ENCODE measurements at places on chromosomes 13 and 19. TPM values are rescaled to one million over a fixed set of nuclear protein-coding genes. Genes with fewer than 3 reads are reported as not detected.

DNA sequence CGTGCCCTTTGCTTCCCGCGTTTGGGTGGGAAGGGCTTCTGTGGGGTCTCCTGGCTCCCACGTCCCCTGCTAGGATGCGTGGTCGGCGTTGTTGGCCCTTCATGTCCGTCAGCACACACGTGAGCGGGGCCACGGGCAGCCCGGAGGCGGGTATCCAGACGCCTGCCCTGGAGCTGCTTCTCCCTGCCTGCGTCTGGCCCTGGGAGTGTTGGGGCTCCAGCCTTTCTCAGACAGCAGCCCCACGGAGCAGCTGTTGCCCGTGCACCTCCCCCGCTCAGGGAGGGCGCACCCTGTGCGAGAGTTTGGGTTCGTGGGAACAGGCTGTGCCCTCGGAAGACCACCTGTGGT lies 14.5 kb downstream of the DAZAP1 start:
- DNase-seq = no peak

DNA sequence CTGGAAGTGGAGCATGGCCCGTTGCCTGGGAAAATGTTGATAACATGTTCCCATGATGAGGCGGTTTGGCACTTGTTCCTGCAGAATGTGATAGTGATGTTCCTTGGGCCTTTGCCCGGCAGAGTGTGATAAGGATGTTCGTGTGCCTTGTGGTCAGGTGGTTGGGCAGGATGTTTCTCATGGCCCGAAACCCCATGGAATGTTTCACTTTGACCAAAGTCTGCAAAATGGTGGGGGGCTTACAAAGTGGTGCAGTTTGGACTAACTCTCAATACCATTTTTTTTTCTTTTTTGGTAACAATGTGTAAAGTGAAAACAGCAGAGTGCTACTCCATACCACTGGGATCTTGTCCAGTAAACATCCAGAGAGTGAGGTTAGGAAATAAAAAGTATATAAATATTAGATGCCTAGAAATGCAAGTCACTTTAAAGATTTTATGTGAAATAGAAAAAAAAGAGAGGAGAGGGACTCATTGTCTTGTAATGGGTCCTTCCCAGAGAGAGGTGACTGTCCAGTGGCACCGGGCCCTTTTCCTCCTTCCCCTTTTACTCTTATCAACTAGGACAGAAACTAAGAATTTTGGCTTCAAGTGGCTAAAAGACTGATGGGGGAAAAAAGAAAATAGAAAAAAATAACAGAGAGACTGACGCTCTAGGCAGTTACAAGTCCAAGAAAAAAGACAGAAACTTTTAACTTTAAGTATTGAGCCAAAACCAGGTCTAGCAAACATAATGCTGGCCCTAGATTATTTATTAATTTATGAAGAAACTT lies 5.7 kb downstream of the FPR3 start:
- no peak for DNase-seq

DNA sequence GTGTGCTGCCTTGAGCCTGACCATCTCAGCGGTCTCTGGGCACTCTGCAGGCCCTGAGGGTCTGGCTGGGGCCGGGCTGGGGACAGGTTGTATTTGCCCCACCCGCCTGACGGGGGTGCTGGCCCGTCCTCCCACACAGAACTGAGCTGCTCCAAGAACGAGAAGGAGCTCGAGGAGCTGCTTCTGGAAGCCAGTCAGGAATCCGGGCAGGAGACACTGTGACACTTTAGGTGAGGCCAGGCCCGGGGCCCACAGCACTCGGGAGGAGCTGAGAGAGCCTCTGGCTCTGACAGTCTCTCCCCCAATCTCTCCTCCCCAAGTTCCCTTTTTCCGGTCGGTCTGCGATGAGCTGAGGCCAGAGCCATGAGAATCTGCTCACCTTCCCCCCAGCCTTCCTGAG lies 14.5 kb downstream of the NKPD1 start:
- no peak for DNase-seq

- no peak for DNase-seq
These were observed 393.8 kb downstream of the SLITRK6 start for GRCh38 chr13:85405316-85405897.

DNA sequence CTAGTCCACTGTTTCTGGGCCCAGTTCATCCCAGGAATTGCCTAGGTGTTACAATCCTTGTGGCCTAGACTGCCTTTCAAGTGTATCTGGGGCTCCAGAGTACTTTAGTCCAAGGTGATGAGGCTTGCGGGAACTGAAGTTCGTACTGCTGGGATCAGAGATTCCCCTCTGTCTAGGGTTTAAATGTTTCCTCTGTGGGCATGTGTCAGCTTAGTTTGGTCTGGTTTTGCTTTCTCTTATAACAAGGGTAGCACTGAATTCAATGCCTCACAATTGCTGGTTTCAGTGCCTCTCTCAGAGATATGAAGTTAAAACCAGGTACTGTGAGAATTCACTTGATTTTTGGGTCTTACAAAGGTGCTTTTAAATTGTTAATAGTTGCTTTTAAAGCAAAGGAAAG lies 30.8 kb downstream of the RGCC start:
- peak; percentile 38 for DNase-seq

DNA sequence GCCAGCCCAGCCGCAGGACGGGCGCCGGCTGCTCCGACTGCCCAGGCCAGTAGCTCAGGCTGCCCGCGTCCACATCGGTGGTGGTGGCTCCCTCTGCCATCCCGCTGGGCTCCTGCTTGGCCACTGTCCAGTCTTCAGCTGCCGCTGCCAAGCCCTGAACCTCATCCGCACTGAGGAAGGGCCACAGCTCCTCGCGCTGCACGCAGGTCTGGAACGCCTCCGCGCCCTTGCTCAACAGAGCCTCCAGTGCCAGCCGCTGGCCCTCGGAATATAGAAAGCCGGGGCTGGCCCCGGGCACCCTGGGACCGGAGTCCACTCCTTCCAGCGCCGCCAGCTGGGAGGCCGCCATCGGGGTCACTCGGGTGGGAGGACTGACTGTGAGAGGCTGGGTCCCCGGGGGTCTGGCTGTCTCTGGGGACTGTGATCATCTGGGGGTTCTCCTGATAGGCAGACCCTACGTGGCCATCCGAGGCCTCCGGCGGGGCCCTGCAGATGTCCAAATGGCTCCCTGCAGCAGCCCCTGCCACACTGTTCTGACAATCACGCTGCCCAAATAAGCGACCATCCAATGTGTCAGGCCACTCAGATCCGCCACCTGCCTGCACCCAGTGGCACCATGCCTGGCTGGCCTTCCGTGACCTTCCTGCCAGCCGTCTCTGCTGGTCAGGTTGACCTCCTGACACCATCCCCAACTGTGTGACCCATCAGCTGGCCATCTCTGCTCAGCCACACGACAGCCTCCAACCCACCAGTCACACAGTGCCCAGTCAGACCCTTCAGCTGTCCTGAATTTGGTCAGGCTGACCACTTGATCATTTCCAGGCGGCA lies 1.6 kb downstream of the FAM83E start:
- DNase-seq = no peak

DNA sequence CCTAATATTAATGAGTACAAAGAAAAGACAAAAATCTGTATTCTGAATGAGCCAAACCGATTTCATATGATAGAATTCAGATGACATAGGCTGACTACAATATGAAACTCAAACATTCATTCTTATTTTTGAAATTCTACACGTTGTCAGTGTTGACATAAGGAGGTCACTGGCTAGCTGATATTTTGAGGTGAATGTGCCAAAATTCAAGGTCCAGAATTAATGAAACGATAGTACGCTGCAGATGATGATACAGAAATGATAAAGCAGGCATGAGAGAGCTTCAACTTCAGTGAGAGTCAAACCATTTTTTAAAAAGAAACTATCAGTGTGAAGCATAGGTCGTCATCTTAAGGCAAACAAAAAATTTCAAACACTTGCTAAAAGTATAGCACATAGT lies 88.2 kb downstream of the FREM2 start:
- no peak for DNase-seq

DNA sequence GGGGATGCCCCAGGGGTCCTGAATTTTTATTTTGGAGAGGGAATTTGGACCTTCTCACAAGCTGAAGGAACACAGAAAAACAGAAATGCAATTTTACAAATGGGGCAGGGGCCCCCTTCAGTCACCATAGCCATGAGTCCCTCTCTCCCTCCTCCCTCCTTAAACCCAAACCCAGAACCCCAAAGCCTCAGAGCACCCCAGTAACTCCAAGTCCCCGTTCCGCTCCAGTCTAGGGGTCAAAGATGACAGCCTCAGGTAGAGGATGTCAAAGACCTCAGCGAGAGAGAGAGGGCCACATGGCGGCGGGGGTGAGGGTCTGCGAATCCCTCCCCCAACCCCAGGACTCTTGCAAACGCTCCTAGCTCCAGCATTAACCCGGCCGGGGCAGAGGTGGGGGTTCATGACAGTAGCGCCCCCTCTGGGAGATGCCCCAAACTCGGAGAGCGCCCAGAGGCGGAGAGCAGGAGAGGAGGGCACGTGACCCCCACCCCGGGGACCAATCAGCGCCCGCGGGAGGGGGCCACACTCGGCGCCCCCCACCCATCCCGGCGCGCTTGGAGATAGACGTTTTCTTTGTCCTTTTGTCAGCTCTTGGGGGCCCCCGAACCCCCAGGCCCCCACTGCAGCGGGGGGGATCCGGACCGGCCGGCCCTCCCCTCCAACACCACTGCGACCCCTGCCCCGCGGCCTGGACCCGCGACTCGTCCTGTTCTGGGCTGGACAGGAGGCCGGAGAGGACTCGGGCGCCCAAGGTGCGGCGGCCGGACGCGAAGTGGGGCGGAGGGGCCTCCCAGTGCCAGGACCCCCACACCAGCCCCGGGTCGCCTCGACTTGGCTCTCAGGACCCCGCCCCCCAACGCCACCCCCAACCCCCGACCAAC lies 20.8 kb upstream of the SEMA6B start:
- DNase-seq = no peak

GRCh38 chr19:53466726-53467484 lies 628 bp upstream of the ZNF813 start:
- no peak for DNase-seq

- DNase-seq = no peak
These were observed 387.8 kb upstream of the GPC6 start for GRCh38 chr13:92838786-92839185.

DNA sequence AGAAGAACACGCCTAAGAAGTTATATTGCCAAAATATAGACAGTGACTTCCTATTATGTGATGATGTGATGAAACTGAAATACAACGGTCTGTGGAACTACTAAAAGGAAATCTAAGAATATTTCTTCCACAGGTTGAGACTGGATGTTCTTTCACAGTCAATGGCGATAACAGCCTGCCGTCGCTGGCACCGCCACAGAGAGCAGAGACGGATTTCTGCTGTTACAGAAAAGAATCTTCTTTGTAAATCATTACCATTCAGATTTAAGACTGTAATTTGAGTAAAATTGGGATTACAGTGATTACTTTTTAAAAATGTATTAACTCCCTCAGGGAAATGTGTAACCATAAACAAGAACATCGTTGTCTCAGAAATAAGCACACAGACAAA lies 100.8 kb downstream of the TUBGCP3 start:
- no peak for DNase-seq

GRCh38 chr19:53333066-53333462 lies 485 bp upstream of the ZNF845 start:
- peak; percentile 49 for DNase-seq

GRCh38 chr19:2840794-2841791 lies at the start of gene ZNF555:
Gene ZNF555, plus strand, starts transcription at chr19:2841475. Its CDS starts 98 bp downstream, at chr19:2841573.
- peak; percentile 98 for DNase-seq

- peak; percentile 12 for DNase-seq
These were observed 12.9 kb downstream of the CCDC70 start for GRCh38 chr13:51874651-51875050.

DNA sequence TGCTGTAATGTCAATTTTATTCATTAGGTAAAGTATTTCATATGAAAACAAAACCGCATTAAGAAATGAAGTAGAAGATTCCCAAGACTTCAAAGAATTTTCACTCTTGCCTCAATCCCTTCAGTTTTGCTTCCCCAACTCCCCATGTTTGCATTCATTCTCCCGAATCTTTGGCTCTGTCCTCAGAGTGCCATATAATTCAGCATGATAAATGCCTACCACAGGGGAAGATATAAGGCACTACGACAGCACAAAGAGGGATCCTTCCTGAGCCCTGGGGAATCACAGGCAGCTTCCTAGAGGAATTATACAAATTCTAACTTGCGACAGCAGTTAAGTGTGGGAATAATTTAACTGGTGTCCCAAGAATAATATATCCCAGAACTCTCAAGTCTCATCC lies 68.5 kb downstream of the TSC22D1 start:
- DNase-seq = no peak

DNA sequence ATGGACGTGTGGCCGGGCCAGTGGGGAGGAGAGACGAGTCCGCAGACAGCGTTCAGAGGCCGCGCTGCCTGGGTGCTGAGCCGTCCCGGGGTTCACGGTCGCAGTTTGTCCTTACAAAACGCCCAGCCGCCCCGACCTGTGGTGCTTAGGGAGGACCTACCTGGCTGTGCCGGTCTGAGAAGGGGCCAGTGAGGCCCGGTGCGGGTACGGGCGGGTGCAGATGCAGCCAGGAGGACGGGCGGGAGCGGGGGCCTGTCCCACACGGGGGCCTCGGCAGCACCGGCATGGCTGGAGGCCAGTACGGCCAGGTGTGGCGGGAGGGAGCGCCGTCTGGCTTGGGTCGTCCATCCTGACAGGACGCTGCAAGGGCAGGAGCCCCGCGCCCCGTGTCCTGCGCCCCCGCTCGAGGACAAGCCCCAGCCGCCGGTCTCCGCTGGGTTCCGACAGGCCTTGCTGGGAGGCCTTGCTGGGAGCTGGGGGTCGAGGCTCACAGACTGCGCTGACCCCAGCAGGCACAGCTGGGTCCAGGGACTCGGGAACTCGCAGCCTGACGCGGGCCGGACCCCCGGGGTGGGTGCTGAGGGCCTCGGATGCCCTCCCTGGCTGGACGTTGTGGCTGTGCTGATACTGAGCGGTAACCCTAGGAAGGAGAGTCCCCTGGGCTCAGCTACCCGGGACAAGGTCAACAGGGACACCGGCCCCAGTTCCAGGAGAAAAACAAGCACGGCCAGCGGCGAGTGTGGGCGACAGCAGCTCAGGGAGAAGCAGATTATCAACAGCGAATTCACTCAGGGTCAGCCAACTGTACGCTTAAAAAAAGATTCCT lies 5.3 kb upstream of the PROZ start:
- no peak for DNase-seq

- no peak for DNase-seq
These were observed 184.9 kb downstream of the PTPRS start for GRCh38 chr19:5155586-5156210.

The CAPS gene
- total RNA-seq = 12.0 TPM

The OR7C1 gene
- not detected for total RNA-seq

The SF3A2 gene
- 163 TPM for total RNA-seq

The CDC16 gene
- total RNA-seq = 74.7 TPM

The NLRP7 gene
- total RNA-seq = not detected

The SHC2 gene
- not detected for total RNA-seq

The F10 gene
- not detected for total RNA-seq
